ENCODE measurements at places on chromosomes 4 and X.
A peak's percentile ranks its signal among the peaks of the same experiment; 100 is the strongest.

DNA sequence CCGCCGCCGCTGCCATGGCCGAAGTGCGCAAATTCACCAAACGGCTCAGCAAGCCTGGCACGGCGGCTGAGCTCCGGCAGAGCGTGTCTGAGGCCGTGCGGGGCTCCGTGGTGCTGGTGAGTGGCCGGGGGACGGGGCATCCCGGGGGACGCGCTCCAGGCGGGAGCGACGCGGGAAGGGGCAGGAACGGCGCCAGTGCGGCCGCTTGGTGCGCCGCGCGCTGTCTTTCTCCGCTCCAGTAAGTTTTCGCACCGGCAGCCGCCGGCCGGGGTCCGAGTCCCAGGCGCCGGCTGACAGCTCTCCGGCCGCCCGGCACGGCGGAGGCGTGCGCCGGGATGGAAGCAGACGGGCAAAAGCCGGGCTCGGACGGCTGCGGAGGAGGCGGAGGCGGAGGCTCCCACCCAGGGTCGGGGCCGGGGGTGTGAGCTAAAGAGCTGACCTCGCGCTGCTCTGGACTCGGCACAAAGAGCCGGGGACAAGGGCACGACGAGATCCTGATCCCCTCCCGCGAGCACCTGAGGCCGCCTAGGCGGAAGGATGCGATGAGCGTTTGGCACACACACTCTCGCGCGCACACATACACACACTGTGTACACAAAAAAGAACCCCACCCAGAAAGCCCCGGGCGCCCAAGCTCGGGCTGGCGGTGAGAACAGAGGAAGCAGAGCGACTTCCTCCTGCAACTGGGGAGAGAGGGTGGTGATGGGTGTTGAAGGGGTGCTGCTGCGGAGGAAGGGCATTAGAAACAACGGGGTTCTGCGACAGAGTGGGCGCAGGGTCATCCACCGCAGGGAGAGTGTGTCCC lies 545 bp downstream of the DOCK11 start:
- DNase-seq = no peak

GRCh38 chr4:123599920-123600810 lies 203.6 kb downstream of the SPRY1 start:
- DNase-seq = no peak

DNA sequence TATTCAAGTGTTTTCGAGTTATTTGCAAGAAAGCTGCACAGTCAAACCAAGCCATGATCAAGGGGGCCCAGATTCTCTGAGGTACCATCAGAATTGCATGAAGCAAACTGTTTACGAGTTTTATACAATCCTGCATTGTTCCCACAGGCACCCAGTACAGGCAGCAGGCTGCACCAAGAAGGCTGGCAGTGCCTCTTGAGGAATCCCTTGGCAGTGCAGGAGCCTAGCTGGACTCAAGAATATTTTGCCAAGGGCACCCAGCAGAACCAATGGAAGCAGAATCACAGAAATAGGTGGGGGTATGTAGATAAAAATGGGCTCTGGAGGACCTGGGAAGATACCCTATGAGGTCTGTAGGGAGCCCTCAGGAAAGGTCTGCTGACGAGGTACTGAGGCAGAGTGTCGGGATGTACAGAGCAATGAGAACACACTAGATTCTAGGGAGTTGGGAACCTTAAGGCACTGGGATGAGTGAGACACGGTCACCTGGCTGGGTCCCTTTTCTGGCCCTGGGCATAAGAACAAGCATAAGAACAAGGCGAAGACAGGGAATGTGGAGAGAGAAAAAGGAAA lies 2.5 kb upstream of the PLP1 start:
- peak; percentile 4 for DNase-seq

DNA sequence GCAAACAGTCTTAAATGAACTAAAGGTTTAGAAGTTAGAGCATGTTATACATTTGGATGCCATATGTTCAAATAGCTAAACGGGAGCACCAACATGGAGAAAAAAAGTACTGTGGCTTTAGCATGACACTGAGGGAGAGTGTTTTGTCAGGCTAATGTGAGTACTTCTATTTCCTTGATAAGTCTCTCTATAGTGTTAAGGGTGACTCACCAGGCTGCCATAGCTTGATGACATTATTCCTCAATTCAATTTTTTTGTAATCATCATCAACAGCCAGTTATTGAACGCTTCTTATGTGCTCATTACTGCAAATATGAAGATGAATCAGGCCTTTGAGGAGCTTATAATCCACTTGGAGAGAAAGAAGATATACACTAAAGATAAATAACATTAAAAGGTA lies 211.4 kb upstream of the GPR101 start:
- no peak for DNase-seq

DNA sequence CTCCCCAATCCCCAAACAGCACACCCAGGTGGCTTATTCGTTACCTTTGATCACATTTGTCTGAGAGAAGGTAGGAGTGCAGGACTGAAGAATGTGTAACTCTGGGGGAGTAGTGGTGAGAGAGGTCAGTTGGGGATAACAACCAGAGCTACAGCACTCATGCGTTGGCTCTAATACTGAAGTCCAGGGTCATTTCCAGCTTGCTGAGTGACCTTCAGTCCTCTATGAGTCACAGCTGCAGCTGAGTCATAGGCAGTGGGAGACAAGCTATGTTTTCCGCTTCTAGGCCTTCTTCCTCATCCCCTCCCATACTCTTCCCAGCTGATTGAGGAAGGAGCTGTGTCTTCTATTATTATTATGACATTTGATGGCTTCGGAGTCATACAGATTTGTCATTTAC lies 31.6 kb upstream of the CT47C1 start:
- DNase-seq = no peak

DNA sequence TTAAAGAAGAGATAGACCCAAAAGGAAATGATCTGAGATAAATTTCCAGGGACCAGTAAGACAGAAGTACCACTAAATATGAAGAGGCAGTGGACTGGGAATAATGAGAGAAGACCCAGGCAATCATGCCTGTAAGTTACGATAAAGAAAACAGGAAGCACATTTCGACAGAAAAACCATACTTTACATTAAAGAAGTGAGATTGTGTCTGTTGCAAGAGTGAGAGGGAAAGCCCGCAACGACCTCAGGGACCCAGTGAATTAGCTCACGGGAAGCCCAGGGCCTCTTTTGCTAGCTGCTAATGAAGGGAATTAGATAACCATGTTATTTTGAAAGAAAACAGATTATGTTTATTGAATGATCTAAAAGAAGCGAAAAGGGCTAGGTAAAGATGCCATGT lies 28.9 kb upstream of the ACSL1 start:
- no peak for DNase-seq

DNA sequence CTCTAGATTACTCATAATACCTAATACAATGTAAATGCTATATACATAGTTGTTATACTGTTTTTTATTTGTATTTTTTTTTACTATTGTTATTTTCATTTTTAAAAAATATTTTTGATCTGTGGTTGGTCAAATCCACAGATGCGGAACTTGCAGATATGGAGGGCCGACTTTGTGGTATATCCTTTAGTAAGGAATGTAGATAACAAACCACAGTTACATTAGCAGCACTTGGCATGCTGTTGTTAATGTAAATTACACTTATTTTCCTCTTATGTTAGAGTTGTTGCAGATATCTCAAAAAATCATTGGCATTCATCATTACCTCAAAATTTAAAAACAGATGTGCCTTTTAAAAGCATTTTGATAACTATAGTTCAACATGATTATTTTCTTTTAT lies 151.0 kb downstream of the TMEM164 start:
- DNase-seq = no peak

GRCh38 chr4:118034053-118034785 lies at the start of gene NDST3:
TSS of gene NDST3 (plus strand) at chr4:118034486. CDS start at chr4:118053911, 19,425 bp downstream.
- peak; percentile 88 for DNase-seq

GRCh38 chr4:150997141-150997540 lies 17.9 kb downstream of the LRBA start:
- no peak for DNase-seq

DNA sequence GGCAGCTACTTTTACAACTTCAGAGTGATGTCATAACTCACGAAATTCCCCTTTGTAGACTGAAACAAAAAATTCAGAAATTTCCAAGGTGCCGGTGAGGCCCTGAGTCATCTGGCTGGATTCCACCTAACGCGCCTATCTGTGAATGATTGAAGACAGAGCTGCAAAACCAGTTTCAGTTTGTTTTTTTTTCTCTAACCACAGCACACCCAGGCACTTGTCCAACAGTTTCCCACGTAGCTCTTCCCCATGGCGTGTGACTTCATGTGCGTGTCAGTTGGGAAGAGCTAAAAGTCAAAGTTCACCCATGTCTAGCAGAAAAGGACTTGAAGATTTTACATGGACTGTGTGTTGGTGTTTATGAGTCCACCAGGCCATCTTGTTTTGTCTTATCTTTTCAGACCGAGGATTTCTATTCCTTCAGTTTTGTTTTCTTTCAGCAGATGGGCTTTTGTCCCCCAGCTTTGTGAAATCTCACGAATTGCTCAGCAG lies 16.4 kb downstream of the TCEANC start:
- DNase-seq = no peak
